Effector memory CD8-positive, alpha-beta T cell (primary cell): ENCODE measurements at places on chromosomes 6 and 20.
A peak's percentile ranks its signal among the peaks of the same experiment; 100 is the strongest.

DNA sequence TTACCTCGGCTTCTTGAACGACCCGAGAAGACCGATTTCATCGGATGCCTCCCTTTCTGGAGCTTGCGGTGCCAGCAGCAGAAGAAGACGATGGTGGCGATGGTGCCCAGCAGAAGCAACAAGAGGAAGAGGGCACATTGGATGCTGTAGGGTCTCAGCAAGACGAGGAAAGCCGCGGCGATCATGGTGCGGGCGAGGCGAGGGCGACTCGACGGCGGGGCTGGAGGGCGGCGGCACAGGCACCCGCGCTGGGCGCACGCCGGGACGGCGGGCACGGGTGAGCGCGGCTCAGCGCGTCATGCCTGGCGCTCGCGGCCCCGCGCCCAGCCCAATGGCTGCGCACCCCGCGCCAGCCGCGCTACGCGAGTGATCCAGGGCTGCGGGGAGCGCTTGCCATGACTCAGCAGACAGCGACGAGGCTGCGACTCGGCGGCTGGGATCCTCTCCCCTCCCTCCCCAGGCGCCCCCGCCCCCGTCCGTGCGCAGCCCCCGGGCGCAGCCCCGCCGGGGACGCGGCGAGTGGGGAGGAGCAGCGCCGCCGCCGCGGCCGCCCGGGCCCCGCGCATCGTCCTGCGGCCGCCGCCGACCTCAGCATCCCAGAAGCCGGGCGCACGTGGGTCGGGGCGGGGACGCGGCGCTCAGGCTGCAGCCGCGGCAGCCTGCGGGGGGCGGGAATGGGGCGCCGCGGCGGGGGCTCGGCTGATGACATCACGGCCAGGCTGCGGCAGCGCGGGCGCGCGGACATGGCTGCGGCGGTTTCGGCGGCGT lies at the start of gene BEND6:
BEND6 (plus strand) TSS at position 705 of the 768 bp plus-strand sequence. CDS start 26,704 bp downstream, outside the sequence.
- DNase-seq, result no peak

DNA sequence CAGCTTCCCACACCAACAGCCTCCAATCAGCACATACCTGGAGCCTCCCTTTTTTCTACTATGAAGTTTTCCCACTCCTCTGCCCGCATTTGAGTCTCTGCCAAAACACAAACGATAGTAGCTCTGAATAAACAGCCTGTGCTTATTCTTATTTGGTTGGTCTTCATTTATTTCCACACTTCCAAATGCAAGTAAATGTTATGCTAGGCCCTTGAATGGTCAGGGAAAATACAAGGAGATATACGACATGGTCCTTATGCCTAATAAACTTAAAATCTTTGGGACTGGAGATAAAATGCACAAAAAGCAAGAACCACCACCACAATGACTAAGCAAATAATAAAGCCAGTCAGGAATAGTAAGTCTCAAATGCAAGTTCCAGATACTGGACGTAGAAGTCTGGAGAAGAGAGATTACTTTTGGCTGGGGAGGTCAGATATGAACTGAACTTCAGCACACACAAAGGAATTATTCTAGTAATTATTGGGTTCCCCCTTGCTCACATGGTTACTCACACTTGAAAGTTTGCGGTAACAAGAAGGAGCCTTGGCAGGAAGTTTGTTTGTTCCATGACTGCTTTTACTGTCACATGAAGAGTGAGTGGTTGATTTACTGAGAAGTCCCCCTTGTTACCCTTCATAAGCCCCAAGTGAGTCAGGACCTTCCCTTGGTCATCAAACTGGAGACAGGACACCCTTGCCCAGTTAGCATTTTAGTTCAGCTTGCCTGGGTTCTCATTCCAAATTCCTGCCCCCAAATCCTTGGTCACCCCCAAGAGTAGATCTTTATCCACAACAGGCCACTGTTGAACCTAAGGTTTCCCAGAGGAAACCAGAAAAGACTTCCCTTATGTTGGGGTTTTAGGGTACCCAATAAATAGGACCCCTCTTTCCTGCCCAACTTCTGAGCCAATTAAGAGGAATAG lies 511.2 kb upstream of the JARID2 start:
- DNase-seq, result peak; percentile 16

GRCh38 chr6:29825848-29826247 lies 1.8 kb upstream of the HLA-G start:
- DNase-seq, result no peak

- no peak for DNase-seq
These were observed 81.5 kb downstream of the HAO1 start for GRCh38 chr20:7858734-7859250.

GRCh38 chr6:168827586-168827871 lies 386.5 kb downstream of the SMOC2 start:
- no peak for DNase-seq

GRCh38 chr6:144845186-144845585 lies 560.1 kb downstream of the UTRN start:
- no peak for DNase-seq

DNA sequence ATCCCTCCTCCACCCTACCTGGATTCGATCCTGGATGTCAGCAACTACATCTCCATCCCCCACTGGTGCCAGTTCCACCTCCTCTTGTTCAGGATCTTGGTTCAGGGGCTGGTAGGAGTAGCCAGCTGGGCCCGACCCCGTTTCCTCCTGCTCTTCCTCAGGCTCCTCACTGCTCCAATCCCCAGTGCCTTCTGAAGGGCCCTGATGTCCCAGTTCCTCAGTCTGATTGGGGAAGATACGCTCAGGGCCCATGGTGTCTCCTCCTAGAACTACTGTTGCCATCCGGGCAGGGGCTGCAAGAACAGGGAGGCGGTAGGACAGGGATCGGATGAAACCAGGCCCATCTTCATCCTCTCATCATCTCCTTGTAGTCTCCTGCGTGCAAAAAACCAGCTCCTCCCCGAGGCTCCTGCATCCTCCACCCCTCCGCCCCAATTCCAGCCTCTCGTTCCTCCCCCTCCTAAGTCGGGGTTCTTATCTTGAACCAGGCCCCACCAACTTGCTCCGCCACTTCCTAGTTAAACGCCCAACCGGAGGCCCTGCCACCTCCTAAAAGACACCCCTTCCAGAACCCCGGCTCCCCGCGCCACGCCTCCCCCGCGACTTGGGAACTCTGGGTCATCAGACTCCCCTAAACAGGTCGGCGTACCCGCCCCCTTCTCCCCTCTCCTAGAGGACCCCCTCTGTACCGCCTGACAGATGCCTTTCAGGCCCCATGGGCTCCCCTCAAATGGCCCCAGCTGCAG lies 476 bp downstream of the MEA1 start:
- DNase-seq, result peak; percentile 3

- DNase-seq, result no peak
These were observed 155.4 kb downstream of the RFPL4B start for GRCh38 chr6:112502351-112503090.

DNA sequence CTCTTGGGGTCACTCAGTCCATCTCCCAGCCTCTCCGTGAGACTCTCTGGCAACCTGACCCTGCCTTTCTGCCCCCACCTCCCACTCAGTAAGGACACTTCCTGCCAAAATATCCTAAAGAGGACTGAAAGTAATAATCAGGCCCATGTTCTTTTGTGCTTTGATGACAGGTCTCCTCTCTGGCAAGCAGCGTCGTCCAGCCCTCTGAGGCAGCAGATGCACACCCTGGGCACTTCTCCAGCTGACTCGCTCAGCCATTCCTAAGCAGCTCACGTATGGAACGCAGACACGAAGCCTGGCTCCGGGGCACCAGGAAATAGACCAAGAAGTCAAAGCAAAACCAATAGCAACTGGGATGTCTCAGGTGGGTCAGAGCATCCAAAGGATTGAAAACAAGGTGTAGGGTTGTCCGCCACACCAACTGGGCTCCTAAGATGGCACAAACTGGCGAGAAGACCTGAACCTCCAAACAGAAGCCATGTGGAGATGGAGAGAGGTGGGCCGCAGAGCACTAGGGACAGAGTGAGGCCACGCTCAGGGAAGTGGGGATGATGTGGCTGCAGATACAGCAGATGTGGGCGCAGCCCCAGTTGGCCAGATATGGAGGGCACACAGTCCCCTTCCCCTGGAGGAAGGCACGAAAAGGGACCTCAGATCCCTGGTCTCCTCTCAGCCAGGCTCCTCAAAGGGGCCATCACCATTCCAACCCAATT lies 99.3 kb downstream of the PRND start:
- DNase-seq, result no peak

DNA sequence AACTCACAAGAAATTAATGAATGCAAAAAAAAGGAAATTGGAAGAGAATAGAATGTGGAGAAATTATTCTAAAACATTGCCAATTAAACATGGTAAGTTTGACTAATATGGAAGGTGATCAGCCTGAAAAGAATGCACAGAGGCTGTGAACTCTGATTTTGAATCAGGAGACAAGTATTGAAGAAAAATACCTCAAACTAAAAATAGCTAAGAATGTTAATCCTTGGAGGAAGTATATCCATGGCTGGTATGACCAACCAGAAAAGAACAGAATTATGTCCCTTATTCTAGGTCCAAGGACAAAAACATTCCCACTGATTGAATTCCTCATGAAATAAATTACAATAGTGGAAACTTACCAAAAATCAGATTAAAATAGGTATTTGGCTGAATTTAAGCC lies 7.3 kb upstream of the RIMS1 start:
- DNase-seq, result no peak

DNA sequence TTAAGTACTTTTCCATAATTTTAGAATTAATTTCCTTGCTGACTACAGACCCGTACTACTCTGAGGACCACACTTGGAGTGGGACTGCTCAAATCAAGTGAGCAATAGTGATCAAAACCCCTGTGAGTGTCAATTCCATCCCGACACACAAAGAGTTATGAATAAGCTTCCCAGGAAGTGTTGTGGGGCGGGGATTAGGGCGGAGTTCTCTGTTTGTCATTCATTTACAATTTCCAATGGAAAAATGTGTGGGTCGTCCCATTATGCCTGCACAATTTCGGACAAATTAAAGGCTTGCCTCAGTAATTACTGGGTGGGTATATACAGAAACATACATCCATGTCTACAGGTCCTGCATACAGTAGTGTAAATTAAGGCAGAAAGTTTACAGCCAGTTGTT lies 84.2 kb downstream of the ISM1 start:
- no peak for DNase-seq

- DNase-seq, result no peak
These were observed 46.3 kb upstream of the HSF2 start for GRCh38 chr6:122352981-122353664.

- DNase-seq, result no peak
These were observed 33.7 kb downstream of the SRSF3 start for GRCh38 chr6:36627801-36628246.

GRCh38 chr6:154125421-154125820 lies 86.4 kb downstream of the OPRM1 start:
- DNase-seq, result no peak

DNA sequence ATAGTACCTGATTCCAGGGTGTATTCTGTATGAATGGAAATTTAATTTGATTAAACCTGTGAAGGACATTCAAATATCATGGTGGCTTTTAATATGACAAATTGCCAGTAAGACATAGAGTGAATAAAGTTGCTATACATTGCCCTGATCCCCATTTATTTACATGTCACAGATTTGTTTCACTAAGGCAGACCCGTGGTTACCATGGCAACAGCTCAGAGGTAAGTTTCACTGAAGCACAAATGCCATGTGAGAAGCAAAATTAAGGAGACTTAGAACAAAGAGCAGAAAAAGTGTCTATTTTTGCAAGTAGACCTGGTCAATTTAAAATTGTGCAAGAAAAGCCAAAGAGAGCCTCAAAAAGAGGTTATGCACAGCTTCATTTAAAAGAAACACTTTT lies 63.7 kb downstream of the PXDC1 start:
- DNase-seq, result no peak

- no peak for DNase-seq
These were observed 2.5 kb downstream of the TRIM10 start for GRCh38 chr6:30158475-30159040.

DNA sequence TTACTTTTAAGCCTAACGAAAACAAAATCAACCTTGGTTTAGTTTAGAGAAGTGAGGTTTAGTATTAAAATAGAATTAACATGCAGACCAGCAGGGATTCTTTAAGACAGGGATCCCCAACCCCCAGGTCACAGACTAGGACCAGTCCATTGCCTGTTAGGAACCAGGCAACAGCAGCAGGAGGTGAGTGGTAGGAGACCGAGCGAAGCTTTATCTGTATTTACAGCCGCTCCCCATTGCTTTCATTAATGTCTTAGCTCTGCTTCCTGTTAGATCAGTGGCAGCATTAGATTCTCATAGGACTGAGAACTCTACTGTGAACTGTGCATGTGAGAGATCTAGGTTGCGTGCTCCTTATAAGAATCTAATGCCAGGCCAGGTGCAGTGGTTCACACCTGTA lies 225.9 kb downstream of the NKAIN2 start:
- DNase-seq, result no peak

DNA sequence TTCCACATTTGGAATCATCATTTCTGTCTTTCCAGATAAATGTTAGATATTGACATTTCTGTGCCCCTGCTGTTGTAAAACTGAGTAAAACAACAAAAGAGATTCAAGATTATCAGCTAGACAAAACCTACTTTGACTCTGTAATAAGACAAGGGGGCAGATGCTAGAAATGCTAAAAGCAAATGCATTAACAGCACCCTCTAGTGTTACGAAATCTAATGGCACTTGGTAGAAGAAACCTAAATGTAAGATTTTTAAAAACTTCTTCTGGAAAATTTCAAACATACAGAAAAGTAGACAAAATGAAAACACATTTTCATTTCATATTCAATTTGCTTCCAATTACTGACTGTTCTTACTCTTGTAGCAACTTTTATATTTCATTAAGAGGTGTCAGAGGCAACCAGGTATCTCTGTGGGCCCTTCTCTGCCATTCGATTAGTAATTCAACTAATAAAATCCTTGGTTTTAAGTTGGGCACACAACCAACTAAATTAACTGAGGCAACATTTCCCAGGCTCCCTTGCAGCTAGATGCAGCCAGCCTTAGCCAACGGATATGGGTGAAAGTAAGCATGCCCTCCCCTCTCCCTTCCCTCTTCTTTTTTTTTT lies 45.0 kb downstream of the SLC23A2 start:
- DNase-seq, result peak; percentile 7

GRCh38 chr20:22473293-22473692 lies 111.1 kb downstream of the FOXA2 start:
- DNase-seq, result no peak

- no peak for DNase-seq
These were observed 22.9 kb downstream of the HLA-DRA start for GRCh38 chr6:32462609-32463008.

- no peak for DNase-seq
These were observed 78.1 kb downstream of the CFAP61 start for GRCh38 chr20:20130399-20130798.

GRCh38 chr6:166365221-166365620 lies 17.5 kb downstream of the MPC1 start:
- no peak for DNase-seq

GRCh38 chr6:4316867-4317400 lies 181.6 kb upstream of the ECI2 start:
- no peak for DNase-seq
